NCI-H187 treated with DMSO at 0.1 percent for 48 hours (cell line): ENCODE measurements at places on chromosomes 3 and 15.

DNA sequence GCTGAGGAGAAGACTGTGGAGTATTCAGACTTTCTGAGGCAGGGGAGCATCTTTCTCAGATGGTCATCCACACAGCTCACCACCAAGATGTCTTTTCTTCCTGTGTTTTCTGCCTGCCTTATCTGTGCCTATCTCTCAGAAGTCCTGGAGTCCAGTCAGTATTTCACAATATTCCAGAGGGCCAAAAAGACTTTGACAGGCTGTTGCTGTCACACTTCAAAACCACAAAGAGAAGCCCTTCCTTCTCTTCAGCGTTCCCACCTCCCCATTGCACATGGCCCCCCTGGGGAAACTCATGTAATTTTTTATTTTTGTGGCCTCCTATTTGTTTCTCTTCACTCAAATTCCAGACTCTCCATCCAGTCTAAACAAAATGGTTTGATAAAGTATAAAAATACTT lies 585.2 kb downstream of the EPHA3 start:
- DNase-seq = no peak

- no peak for DNase-seq
These were observed 132.6 kb upstream of the TNIK start for GRCh38 chr3:171592786-171593185.

GRCh38 chr15:48682942-48683651 lies 37.6 kb upstream of the FBN1 start:
- no peak for DNase-seq

DNA sequence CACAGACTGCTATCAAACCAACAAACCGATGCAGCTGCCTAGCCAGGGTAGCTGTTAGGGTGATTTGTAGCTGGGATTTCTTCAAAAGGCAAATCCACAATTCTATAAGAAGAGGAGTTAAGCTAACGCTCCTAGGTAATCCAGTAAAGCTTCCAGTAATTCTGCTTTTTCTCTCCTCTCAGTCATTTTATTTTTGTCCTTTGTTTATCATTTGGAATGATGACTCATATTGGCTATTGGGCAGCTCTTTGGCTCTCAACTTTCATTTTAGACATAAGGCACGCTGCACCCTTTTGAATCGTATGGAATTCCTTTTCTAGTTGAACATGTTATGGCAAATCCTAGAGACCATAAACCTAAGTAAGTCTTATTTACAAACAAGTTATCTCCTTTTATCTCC lies 53.2 kb upstream of the PPARG start:
- no peak for DNase-seq

DNA sequence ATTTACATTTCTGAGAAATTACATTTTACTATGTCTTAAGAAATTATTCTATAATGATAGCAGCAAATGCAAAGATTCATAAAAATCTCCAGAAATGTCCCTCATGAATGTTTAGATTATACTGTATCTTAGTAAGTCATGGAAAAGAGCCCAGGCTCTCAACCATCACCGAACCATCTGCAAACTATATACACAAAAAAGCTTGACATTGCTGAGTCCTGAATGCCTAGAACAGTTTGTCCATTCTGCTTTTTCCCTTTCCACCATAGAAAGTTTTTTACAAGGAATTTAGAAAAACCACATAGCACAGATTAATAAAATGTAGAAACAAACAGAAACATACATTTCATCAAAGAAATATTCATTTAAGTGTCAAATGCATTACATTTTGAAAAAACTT lies 83.6 kb downstream of the MYO9A start:
- DNase-seq = no peak

DNA sequence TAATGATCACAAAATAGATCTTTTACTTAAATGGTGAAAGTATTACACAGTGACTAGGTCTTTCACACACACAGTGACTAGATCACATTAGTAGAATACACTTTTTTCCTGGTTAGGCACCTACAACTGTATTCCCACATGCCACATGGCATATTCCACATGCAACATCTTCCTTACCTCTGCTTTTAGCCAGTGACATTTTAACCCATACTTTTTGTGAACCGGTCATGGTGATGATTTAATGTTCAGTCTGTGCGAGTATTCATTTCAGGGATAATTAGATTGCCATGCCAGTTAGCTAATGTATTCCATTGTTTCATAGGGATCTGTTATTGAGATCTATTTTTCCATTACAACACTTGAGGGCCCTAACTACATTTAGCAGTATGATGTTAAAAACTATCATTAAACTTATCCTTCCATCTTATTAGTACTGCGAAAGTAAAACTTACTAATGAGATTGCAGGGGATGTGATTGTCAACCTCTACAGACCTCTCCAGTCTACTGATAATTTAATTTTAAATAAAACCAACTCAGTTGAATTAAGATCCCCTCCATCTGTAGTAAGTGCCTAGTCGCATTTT lies 28.3 kb downstream of the TSEN2 start:
- no peak for DNase-seq

DNA sequence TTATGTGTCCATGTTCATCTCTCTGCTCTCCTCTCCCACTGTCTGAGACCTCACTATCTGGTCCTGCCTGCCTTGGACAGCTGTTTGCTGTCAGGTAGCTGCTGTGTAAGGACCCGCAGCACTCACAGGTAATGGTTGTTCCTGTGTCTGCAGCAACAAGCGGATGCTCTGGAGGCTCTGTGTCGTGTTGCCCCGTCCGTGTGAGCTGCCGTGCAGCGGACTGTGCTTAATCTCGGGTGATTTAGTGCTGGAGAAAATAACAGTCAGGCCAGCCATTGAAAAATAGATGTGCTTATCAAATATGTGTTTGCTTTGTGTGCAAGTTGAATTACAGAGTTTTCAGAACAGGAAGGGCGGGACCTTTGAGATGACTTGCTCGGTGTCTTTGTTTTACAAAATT lies 121.4 kb downstream of the GABRG3 start:
- no peak for DNase-seq

DNA sequence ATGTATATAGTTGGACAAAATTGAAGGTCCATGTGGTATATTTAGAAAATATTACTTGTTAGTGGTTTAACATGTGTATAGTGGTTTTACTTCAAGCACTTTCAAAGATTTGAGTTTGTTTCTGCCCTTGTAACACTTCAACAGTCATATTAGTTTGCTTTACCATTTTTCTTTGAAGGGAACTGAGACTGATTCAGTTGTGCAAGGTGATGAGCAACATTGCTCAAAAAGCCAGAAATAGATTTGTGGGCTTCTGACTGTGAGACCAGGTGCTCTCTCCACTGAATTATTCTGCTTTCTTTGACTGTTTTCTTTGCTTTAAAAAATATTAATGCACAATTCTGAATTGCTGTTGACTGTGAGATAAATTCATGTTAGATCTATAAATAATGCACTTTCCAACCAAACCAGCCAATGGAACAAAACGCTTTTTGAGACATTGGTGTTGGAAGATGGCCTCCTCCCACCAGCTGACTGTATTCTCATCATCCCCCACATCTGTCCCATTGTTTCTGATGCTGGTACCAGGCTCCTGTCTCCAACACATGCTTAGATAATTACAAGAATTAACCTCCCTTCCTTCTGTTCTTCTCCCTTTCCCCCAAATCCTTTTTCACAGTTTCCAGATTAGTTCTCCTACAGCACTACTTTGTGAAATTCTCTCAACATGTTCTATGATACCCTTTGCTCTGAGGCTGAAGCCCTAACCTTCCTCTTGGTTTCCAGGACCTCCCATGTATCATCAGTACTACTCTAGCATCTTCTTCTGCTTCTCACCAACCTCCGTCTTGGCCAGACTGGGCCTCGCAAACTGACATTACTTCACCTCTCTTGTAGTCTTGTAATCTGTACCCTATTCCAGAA lies 27.9 kb downstream of the PLCL2 start:
- no peak for DNase-seq

DNA sequence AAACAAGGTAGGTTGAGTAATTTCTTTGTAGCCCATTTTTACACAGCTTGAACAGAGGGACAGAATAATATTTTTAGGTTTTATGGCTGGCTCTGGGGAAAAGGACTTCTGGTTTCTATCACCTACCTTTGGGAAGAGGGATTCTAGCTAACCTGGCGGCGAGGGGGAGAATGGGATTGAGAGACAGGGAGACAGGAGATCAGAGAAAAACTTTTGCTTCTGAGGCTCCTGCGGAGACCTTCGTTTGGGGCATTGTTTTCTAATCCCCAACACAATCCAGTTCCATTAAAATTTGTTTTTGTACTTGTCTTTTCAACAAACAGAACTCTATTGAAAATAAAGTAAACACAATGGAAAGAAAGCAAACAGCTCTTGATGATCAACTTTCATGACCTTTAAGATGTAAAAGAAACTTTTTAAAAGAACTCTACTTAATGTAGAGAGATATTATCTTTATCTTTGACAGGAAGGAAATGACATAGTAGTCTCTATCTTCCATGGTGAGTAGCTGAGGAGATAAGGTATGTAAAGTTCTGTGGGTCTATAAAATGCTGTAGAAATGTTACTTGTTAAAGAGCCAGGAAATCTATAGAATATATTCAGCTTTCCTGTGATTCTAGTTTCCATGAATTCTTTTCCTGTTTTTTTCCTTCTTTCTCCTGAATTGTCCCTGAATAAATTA lies 37.0 kb upstream of the P2RY1 start:
- DNase-seq = no peak

DNA sequence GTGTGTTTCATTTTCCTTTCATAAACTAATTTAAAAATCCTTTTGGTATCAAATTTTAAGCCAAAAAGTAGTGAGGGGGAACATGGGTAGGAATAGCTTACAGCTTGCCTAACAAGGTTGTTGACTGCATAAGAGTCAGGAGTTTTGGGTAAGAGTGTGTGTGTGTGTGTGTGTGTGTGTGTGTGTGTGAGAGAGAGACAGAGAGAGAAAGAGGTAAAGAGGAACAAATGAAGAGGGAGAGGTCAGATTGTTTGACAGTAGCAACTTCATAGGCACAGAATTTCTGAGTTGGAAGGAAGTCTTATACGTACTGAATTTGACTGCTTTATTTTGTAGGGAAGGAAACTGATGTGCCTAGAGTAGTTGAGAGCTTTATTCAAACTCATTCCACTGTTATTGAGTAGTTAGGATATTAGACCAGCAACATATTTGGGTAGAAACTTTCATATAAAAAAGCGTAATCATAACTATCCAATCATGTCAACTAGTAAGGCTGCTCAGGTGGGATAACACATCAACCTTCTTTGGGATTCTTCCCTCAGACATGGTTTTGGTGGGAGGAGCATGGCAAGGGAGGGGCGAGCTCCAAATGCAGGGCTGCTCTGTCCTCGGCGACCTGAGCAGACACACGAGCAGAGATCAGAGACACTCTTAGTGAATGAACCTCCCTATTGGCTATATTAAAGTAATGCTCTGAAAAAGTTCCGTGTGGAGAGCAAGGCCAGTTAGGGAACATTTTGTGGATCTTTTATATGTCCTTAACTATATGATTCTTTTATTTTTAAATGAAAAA lies 86.4 kb downstream of the LPP start:
- no peak for DNase-seq

DNA sequence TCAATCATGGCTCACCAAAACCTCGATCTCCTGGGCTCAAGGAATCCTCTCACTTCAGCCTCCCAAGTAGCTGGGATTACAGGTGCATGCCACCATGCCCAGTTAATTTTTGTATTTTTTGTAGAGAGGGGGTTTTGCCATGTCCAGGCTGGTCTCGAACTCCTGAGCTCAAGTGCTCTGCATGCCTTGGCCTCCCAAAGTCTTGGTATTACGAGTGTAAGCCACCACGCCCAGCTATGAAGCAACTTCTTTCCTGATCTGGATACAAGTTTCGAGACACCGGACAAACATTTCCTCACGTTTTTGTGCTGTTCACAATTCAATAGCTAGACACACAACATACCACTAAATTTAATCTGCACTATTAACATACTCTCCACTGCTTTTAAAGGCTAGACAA lies 3.4 kb upstream of the SYNM start:
- no peak for DNase-seq

DNA sequence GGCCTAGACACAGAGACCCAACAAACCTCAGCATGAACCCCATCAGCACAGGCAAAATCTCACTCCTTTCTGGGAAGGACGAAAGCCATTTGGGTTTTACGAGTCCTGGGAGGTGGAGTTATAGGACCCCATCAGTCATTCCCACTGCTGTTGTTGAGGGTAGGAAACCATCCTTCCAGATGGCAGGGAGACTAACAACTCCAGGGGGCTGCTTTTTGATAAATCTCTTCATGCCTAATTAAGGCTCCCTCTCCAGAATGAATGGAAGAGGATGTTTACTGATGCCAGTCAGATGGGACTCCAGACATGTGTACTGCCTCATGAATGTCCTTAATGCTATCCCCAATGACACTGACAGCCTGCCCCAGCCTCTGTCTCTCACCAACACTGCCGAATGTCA lies 75.3 kb downstream of the ST8SIA2 start:
- no peak for DNase-seq

- DNase-seq = no peak
These were observed 167.8 kb upstream of the DPH6 start for GRCh38 chr15:35713733-35714132.

GRCh38 chr15:57158997-57159668 lies 217.2 kb upstream of the CGNL1 start:
- no peak for DNase-seq

- DNase-seq = peak; percentile 12
These were observed 119.9 kb upstream of the RASGRP1 start for GRCh38 chr15:38684440-38685010.

DNA sequence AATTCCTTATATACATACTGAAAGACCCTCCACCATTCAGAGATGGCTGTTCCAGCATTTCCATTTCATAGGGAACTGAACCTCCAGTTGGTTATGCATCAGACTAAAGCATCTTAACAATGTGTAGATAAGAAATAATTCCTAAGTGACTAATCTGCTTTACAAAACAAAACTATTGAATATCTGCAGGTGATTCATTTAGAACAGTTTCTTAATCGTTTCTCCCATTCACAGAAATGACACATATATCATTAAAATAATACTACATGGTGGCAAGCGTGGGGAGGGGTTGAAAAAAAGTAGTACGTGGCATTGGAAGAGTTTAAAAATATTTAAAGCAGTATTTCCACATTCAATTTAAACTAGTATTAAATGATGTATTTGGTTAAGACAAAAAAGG lies 19.5 kb downstream of the COPS2 start:
- no peak for DNase-seq

- DNase-seq = no peak
These were observed 5.1 kb downstream of the RNU6-1 start for GRCh38 chr15:67834581-67835296.

GRCh38 chr3:143510601-143511000 lies 337.7 kb downstream of the SLC9A9 start:
- no peak for DNase-seq

GRCh38 chr15:84915606-84915958 lies 31.1 kb downstream of the SLC28A1 start:
- DNase-seq = no peak

- DNase-seq = no peak
These were observed 79.0 kb upstream of the DCLK3 start for GRCh38 chr3:36843065-36844051.

DNA sequence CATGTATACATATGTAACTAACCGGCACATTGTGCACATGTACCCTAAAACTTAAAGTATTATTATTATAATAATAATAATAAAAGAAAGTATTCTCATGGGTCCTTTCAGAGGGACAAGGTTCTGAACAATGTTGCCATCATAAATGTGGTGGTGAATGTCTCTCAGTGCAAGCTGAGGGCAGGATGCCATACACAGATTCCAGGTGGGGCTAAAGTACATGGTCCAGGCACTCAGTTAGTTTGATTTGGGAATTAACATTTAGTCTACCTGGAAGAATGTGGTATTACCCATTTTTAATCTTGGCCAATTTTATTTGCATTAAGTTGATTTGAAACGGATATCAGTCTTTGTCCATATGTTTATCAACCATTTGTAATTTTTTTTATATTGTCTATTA lies 24.5 kb downstream of the PDE8A start:
- DNase-seq = no peak
